ENCODE measurements at places on chromosomes 3 and 15.

DNA sequence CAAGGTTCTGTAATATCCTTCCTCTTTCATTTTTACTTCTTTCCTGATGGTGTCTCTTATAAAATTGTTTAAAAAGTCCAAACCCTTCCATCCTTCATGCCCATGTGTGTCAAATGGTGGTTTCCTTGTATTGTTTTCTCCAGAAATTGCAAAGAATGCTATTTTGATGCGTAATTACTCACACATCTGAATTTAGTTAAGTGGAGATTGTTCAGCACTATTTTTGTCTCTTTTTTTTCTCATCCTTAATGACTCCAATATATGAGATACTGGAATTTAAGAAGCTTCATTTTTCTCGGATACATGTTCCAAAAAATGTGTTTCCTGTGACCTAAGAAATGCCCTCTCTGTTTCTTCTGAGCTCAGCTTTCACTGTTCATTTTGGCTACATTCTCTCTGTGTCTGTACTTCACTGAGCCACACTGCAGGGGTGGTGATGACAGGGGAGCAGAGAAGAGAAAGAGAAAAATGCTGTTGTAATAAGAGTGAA lies 799.8 kb downstream of the DIPK2A start:
- no peak for DNase-seq

- no peak for DNase-seq
Measured at GRCh38 chr3:126508564-126508964, 9.0 kb downstream of the UROC1 start.

- peak; percentile 72 for DNase-seq
Measured at GRCh38 chr15:52102463-52102862, 10.1 kb downstream of the BCL2L10 start.

DNA sequence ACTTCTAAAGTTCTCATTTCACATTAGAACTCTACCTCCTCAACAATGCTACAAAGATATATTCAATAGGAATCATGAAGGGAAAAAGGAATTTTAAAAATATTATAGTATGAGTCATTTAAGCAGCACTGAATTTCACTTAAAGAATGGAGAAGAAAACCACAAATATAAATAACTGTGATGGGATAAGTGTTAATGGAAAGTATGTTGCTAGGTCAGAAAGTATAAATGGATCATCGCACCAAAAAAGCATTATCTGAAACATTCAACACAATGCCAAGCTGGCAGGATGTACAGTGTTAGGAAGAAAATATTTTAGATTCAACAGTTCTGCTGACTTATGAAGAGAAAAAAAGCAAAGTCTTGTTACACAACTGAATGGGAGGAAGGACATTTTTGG lies 101.4 kb downstream of the TFG start:
- DNase-seq = peak; percentile 54

GRCh38 chr15:34240537-34240936 lies 15.7 kb downstream of the EMC4 start:
- DNase-seq = no peak

DNA sequence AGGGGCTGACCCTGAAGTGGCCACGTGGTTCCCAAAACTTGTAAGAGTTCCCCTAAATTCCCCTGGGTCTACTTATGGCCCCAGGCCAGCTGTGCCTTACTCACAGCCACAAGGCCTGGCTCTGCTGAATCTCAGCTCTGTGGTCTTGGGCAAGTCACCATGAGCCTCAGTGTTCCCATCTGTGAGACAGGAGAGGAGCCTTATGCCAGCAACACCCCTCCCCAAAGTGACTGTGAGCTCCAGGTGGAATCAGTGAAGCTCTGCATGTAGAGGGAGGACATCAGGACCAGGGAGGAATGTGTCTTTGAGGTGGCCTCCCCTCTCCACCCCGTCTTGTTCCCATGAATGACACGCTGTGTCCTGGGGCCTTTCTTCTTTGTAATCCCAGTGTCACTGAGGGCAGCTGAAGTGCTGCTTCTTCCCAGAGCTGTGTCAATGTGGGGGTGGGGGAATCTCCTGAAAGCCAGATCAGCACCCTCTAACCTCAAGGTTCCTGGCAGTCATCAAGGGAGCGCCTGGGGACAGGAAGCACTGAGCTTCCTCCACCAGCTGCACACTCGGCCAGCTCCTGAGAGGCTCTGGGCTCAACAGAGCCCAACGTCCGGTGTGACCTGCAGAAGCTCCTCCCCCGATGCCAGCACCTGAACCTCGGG lies 258.9 kb downstream of the UACA start:
- DNase-seq = peak; percentile 80

DNA sequence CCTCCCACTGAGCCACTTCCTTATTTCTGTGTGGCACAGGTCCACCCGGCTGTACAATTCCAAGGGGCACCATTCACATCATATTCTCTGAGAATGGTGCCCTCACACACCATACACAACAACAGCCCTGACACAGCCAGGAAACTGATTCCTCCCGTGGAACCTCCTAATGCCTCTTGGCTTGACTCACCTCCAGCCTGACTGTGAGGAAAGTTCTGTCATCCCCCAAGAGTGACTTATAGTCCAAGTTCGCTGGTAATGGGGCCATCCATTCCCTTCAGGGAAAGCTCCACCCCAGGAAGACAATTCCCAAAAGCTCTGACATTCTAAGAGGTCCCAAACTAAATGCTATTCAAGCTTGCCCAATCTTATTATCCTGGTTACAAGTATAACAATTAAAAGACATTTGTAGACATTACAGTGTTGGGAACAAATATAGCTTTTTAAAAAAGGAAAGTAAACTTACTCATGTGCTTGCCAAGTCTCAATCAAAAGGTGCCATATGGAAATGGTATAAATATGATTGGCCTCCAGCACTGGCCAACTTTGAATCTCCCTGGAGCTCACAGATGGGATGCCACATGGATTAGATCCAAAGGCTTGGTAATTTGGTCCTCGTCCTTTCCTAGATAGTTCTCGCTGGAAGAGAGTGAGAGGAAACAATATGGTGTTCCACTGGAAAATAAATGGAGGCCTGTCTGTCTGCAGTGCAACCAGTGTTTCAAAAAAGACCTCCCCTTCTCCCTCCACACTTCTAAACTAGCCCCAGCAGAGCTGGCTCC lies 56.3 kb upstream of the PSMD6 start:
- no peak for DNase-seq

DNA sequence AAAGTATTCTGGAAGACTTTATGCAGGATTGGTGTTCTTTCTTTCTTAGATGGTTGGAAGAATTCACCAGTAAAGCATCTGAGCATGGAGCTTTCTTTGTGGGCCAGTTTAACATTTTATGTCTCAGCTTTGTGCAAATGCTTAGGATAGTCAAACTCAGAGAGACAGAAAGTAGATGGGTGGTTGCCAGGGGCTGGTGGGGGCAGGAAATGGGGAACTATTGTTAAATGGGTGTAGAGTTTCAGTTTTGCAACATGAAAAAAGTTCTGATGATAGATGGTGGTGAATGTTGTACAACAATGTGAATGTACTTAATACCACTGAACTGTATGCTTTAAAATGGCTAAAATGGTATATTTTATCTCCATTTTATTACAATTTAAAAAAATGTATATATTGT lies 24.8 kb downstream of the SPCS1 start:
- DNase-seq = no peak
